ENCODE measurements at places on chromosomes 7 and 10. TPM values are rescaled to one million over a fixed set of nuclear protein-coding genes. Genes with fewer than 3 reads are reported as not detected.

- H3K4me3 ChIP-seq, result no peak overlapping the region
- DNase-seq, result no peak
- no peaks in the 10 kb centered on the region for H3K27me3 ChIP-seq
- no peak overlapping the region for H3K27ac ChIP-seq
- no peaks in the 10 kb centered on the region for H3K36me3 ChIP-seq
- no peaks in the 10 kb centered on the region for H3K4me1 ChIP-seq
These were observed 21.2 kb downstream of the CALML5 start for GRCh38 chr10:5477948-5478693.

GRCh38 chr7:27143023-27143949 is at the start of gene HOXA5:
Gene HOXA5, minus strand, starts transcription at chr7:27143681. Its CDS starts 74 bp downstream, at chr7:27143607.
- peaks cover 4% of the 10 kb centered on the region for H3K4me1 ChIP-seq
- H3K36me3 ChIP-seq, result no peaks in the 10 kb centered on the region
- no peaks in the 10 kb centered on the region for H3K27me3 ChIP-seq
- H3K4me3 ChIP-seq, result peak within 1 kb of the TSS; percentile 46
- peak; percentile 72 for DNase-seq

- H3K4me1 ChIP-seq, result no peaks in the 10 kb centered on the region
- H3K4me3 ChIP-seq, result no peak overlapping the region
- no peaks in the 10 kb centered on the region for H3K36me3 ChIP-seq
- DNase-seq, result no peak
- H3K27ac ChIP-seq, result no peak overlapping the region
- no peaks in the 10 kb centered on the region for H3K27me3 ChIP-seq
These were observed 38.8 kb upstream of the EN2 start for GRCh38 chr7:155418941-155419755.

SLC18A3 gene
- not detected for total RNA-seq

AGK gene
- 32.4 TPM for total RNA-seq

Measured in testis (tissue), 5 donors.